ENCODE measurements at places on chromosomes 13 and 19.

DNA sequence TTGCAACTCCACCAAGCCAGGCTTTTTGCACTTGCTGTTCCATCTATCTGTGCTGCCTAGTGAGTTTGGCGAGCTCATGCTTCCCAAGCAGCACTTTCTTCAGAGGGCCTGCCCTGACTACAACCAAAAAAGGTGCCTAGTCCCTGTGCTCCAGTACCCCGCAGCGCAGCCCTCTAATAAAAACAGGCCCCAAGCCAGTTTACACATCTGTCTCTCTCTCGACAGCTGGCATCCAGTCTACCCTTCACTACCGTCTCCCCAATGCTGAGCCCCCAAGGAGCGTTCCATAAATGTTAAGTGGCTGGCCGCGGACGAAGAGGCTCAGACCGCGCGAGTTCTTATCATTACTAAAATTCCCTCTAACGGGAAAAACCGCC lies 512 bp downstream of the MED4 start:
- DNase-seq, result no peak

DNA sequence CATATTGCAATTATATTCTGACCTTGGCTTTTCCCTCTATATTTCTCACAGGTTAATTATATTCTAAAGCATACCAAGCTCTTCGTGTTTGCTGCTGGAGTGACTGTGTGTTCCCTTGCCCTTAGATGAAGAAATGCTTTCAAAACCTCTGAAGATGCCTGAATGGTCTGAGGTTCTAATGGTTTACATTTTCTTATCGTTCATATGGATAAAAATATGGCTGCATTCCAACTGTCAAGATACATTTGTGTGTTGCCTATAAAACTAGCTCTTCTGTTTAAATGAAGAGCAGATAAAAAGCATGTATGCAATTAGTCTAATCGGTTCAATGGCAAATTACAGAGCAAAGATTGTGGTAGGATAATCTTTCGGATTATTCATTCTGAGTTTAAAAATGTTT lies 68.4 kb upstream of the ANKRD10 start:
- DNase-seq, result no peak

DNA sequence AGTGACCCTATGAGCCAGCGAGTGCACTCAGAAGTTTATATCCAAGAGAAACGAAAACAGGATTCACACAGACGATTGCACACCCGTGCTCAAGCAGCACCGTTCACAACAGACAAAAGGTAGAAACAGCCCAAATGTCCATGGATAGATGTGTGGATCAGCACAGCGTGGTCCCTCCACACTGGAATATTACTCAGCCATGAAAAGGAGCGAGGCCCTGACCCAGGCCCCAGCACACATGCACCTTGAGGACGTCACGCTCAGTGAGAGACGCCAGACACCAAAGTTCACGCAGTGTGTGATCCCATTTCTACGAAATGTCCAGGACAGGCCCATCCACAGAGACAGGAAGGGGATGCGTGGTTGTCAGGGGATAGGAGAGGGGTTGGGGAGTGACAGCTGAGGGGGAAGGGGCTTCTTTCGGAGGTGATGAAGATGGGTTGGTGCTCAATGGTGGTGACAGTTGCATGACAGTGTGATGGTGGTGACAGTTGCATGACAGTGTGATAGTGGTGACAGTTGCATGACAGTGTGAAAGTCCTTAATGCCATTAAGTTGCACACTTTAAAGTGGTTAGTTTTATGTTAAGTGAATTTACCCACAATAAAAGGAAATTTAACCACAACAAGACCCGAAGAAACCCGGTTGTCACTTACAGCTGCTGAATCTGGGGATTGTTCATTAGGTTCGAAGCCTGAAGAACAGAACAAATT lies 18.9 kb upstream of the SLC39A3 start:
- DNase-seq, result no peak

DNA sequence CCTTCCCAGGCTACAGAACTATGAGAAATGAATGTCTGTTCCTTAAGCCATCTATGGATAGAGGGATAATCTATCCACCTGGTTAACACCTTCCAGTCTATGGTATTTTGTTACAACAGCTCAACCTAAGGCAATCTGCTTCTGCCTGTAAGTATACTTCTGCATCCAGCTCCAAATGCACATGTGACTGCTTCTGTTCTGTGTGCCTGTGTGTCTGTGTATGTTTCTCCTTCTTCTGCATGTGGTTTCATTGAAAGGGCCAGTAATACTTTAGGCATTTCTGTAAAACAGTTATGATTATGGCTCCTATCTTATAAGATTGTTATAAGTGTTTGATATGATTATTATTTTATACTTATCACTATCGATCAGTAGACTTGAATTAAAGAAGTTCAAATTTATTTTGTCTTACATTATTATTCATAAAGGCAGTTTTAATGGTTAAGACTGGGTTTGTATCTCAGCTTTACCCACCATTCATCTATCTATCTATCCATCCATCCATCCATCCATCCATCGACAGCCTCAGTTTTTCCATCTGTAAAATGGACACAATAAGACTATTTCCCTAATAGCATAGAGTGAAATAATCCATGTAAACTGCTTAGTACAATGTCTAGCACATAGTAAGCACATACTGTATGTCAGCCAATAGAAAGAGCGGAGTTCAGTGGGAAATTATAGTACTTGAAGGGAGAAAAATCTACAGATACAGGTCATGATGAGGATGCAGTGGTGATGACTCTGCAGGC lies 37.5 kb upstream of the TM9SF2 start:
- DNase-seq, result no peak

- DNase-seq, result no peak
Observed at GRCh38 chr13:78460176-78460575, 143.2 kb downstream of the POU4F1 start.

DNA sequence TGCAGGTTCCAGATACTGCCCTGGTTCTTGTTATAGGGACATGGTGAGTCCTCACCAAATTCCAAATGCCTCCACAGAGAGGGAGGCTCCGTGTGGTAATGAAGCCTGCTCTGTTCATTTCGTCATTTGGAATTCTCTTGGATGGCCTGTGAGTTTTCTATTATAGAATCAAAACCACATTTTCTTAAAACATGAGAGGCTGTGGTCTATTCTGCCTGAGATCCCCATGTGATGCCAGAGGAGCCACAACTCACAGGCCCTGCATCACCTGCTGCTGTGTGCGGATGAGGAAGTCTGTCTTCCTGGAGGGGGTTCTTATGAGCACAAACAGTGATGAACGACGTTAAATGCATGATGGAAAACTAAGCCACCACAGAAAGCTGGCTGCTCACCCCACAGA lies 264.4 kb downstream of the UQCRFS1 start:
- DNase-seq, result no peak

- DNase-seq, result no peak
Observed at GRCh38 chr19:53993448-53993847, 2.0 kb downstream of the CACNG6 start.

- DNase-seq, result no peak
Observed at GRCh38 chr13:39463611-39464010, 139.4 kb downstream of the LHFPL6 start.

DNA sequence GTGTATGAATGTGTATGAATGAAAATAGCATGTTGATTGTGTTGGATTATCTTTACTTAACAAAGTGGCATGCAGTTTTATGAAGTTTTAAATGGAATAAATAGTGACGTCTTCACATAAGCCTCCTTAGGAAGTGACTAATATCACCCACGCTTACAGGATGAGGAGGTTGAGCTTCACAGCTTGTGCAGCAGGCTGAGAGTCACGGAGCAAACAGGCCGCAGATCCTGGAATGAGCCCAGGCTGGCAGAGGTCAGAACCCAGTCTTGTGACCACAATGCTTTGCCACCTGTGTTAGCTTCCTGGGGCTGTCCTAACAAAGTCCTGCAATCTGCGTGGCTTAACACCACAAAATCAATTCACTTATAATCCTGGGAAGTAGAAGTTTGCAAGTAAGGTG lies 20.8 kb downstream of the LAIR2 start:
- no peak for DNase-seq

All from NCI-H446 treated with DMSO at 0.1 percent for 48 hours (cell line).